ENCODE measurements at places on chromosomes 2 and 18.

DNA sequence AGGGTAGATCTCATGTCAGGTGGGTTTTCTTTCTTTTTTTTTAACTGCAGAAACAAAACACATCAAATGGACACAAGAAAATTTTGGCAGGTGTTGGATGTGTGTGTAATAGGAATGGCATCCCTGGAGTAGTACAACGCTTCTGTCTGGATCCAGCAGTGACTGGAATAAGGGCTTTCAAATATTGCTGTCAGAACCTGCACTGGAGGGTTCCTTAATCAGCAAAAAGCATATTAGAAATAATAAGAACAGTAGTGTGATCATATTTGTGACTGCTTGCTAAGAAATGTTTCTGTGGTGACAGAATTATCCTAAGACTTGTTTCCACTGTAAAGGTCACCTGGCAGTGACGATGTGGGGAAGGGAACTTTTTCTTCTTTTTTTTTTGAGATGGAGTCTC is 30.8 kb downstream of the CREG2 start:
- DNase-seq = no peak

DNA sequence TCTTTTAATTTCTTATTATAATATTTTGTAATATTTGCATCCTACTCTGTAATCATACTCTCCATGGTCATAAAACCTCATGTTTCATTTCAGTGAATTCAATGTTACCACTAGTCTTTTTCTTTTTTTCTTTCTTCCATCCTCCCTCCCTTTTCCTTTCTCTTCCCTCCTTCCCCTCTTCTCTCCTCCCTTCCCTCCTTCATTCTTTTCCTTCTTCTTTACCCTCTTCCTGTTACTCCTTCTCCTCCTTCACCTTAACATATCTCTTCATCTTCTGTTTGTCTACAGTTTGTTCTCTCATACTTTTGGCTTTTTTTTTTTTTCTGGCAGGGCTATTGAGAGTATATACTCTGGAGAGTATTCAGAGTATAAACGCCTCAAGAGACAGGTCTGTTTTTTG is 491.6 kb upstream of the ID2 start:
- no peak for DNase-seq

- DNase-seq = no peak
These were observed 16.6 kb downstream of the SESTD1 start for GRCh38 chr2:179248024-179248348.

DNA sequence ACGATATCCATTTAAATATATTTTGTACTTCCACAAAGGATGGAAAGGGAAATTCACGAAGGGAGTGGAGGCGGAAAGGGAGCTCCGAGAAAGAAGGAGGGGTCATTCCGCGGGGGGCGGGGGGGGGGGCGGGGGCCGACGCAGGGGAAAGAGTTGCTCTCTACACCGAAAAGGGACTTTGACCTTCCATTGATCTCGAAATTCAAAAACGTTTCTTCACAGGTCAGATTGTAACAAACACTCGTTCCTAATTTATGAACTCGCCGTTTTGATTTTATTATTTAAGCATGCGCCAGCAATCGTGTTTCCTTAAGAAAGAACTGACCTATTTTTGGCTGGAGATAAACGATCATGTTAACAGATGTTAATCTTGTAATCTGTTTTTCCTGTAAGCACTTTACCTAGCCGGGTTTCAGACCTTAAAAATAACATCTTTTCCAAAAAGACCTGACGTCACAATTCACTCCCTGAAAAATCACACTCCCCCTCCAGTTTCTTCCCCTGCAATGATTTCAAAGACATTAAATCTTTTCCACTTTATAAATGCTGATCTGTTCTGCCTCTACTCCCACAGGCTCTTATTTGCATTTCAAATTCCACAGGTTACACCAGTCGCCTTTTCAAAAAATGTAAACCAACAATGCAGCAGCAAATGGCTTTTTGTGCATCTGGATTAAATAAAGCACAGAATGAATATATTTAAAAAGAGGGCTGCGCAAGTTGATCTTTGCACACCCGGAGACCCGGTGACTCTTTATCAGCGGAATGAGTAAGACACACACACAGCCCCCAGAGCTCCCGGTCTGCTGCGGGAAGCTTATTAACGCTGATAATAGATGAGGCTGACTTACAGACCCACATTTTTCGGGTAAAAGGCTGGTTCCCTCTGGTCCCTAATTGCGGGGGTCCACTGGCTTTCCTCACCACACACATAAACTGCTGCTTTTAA is 1.6 kb downstream of the ZNF516 start:
- DNase-seq = no peak

DNA sequence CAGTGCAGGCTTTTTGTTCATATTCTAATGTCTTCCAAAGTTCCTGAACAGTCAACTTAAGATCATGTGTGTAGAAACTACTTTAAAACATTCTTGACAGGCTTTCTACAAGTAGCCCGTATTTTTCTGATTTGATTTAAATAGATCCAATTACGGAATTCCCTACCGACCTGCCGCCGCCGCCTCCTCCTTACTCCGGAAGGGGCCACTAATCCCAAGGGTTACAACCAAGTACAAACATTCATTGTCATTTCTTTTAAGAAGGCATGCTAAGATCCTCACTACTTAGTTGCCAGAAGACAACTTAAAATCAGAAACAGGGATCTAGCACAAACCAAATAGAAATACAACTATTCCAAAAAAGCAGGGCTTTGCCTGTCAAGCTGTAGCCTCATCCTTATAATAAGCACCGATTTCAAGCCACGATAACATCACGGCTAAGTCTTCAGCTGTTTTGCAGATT is 784 bp downstream of the WDR33 start:
- DNase-seq = no peak

GRCh38 chr18:9337873-9338272 is 3.3 kb downstream of the TWSG1 start:
- no peak for DNase-seq

GRCh38 chr18:10099539-10100140 is 185.8 kb downstream of the VAPA start:
- no peak for DNase-seq

GRCh38 chr18:8791171-8791651 is 85.9 kb downstream of the MTCL1 start:
- DNase-seq = no peak

GRCh38 chr2:235924675-235925063 is 243.5 kb downstream of the GBX2 start:
- no peak for DNase-seq

- no peak for DNase-seq
These were observed 330.2 kb upstream of the FANCL start for GRCh38 chr2:58571181-58571852.

GRCh38 chr18:48292782-48293424 is 116.3 kb downstream of the ZBTB7C start:
- DNase-seq = no peak

DNA sequence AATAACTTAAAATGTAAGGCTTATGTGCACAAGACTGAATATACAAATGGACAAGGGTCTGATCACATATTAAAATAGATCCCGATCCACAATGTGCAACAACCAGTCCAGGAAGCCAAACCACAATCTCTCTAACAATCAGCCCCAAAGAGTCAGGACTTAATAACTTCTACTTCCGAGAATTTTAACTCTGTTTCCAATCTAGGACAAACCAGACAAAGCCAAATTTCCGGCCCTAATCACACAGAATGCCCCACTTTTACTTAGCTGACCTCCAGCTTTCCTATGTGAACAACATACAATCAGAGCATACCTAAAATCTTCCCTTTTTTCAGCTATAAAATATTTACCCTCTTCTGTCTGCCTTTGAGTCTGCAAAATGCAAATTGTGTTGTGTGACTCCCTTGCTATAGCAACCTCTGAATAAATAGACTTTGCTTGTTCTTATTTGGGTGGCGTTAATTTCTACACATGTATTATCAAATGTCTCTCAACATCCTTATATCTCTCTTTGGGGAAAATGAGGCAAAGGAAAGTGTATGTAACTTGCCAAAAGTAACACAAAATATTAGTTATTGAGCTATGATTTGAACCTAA is 381.9 kb upstream of the MC4R start:
- no peak for DNase-seq

DNA sequence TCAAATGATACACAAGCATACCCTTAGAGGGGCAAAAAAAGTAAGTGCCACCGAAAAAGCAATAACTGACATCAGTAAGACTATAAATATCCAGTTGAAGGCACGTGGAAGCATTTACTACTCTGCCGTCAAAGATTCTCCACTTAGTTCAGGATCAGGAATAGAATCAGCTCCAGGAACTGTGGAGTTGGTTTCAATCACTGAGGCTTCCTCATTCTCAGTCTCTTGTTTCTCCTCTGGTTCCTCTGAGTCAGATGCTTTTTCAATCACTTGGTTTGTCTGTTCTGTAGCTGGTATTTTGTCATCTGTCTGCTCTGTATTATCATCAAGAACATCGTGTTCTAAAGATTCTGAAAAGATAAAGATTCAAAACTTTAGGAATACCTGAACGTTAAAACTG is 72.2 kb downstream of the LNPK start:
- DNase-seq = no peak

GRCh38 chr2:174764280-174765255 is at the start of gene CHRNA1:
CHRNA1 (minus strand) TSS chr2:174764472; CDS start chr2:174764394, 78 bp downstream.
- no peak for DNase-seq

- DNase-seq = no peak
These were observed 2.0 kb upstream of the CHRND start for GRCh38 chr2:232523682-232524597.

DNA sequence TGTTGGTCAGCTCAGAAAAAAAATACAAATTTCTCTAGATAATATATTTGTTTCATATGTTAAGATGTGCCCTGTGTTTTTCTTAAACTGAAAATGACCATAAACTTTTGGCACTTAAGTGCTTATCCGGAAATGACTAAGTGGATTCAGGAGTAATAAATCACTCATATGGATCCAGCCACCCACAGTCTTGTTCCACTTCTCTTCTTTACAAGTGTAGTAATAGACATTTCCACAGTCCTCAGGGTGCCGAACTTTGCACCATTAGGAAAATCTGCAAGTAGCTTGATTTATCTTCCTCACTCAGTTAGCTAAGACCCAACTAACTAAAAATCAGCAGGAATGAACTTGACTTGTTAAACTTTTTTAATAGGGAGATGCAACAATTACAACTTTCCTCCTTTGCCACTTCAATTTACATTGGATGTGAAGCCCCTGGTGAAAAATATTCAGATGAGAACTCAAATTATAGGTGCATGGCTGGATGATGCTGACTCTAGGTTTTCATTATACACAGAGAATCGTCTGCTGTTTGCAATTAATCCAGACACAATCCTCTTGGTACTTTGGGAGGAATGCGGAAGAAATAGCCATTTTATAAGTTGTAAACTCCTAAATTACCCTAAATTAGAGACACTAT is 322.5 kb downstream of the ARHGAP15 start:
- no peak for DNase-seq

GRCh38 chr18:70671889-70672565 is 383.2 kb downstream of the SOCS6 start:
- DNase-seq = no peak

- DNase-seq = no peak
These were observed 59.8 kb downstream of the HDLBP start for GRCh38 chr2:241255542-241256167.

DNA sequence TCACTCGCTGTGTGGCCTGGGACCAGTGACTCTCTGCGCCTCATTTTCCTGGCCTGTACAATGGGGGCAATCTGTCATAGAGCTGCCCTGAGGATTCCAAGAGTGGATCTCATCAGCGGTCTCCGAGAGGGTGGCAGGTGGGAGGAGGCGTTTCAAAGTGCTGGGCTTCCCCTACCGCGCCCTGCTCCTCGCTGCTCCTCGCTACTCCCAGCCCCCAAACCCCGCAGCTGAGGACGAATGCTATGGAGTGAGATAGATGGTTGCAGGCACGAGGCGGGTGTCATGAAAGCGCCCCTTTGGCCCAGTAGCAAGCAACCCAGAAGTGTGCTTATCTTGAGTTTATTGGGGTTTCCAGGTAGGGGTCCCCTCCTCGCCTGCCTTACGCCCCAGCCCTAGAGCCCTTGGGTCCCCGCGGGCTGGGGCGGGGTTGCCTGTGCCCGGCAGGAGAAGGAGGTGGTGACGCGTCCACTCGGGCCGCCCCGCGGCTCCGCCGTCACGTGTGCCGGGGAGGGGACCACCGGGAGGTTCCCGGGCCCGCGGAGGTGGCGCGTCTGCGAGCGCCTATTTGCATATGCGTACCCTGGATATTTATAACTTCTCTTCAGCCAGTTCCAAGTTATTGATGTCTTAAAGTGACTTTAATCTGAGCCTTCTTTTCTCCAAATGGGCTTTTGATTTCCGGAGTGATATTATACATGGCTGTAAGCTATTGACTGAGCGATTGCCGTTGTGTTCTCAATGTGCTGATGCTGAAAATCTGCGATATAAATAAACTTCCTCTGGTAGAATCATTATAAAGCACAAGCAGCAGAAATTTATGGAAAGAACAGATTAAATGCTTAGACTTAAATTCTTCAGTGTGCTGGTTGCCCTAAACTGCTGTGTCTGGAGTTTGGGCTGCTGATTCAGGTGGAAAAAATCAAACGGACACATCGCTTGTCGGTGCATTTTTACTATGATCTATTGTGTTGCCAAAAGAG is 263.7 kb downstream of the ATAD2B start:
- no peak for DNase-seq

GRCh38 chr18:41134426-41134825 is 820.6 kb upstream of the PIK3C3 start:
- DNase-seq = no peak

DNA sequence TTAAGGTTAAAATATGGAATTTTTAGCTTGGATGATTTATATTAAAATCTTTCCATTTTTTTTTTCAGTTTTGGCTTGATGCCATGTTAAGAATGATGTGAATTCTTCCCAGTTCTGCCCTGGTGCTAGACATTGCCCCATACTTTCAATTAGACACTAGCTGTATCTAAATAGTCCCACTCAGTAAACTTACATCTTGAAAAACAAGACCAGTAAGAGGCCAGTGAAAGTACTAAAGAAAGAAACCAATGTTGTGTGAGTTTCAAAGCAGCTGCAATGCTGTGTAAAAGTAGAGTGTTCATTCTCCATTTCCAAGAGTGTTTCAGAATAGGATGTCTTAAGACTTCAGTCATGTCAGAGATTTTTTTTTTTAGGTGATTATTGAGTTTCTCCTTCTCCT is 40.0 kb upstream of the CYBRD1 start:
- no peak for DNase-seq

- DNase-seq = no peak
These were observed 36.5 kb downstream of the POLR1A start for GRCh38 chr2:86069091-86069685.

DNA sequence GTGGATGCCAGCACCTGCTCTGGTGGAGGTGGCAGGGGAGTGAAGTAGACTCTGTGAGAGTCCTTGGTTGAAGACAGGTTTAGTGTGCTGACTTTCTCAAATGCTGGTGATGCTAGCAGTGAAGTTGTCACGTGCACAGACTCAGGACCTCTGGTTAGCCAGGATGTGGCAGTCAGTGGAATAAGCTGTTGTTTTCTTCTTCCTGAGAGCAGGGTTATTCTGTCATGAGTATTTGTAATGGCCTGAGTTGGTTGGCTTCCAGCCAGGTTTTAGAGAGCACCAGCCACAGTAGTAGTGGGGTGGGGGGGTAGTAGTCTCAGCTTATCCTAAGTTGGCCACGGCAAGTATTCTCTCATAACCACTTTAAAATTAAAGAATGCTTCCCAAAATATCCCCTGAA is 238.5 kb upstream of the FBXO11 start:
- no peak for DNase-seq

- DNase-seq = no peak
These were observed 51.4 kb downstream of the IL1RL2 start for GRCh38 chr2:102238039-102238756.

Measured in stimulated activated CD4-positive, alpha-beta T cell treated with anti-CD3 and anti-CD28 coated beads, Interleukin-1b, Interleukin-23, amount 100 ng/mL, for 1 hour (primary cell).